Left hindlimb (tissue), 1 donor: ENCODE measurements at places on chromosomes 7 and 10.

DNA sequence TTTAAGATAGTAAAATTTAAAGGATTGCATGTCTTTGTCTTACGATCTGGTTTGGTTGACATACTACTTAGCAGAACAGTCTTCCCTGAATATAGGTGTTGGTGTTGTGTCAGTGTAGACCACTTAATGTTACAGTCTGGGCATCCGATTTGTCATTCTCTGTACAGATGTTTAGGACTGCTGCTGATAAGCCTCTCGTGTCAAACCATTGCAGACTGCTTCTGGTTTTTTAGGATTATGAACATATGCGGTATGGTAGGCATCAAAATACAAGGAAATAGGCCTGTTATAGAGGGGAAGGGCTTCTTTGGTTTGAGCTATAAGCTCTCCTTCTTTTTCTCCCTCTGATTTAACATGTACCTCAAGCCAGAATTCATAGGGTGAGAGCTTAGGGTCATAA lies 7.4 kb downstream of the CYP3A43 start:
- DNase-seq, result no peak

DNA sequence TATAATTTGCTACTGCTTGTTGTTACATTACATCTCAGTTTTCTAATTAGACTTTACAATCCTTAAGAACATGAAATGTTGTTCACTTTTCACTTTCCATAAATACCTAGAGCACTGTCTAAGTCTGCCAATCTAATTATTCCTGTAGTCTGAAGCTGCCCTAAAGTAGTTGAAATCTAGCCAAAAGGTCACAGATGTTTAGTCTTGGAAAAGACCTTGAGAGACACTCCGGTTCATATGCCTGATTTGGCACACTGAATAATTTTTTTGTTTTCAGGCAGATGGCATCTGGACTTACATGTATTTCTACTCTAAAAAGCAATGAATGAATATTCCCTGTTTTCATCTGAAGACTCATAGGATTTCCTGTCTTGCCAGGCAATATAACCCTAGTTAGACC lies 359.1 kb downstream of the ANKRD7 start:
- DNase-seq, result no peak

GRCh38 chr7:70935854-70936253 lies 196.1 kb upstream of the GALNT17 start:
- DNase-seq, result no peak

DNA sequence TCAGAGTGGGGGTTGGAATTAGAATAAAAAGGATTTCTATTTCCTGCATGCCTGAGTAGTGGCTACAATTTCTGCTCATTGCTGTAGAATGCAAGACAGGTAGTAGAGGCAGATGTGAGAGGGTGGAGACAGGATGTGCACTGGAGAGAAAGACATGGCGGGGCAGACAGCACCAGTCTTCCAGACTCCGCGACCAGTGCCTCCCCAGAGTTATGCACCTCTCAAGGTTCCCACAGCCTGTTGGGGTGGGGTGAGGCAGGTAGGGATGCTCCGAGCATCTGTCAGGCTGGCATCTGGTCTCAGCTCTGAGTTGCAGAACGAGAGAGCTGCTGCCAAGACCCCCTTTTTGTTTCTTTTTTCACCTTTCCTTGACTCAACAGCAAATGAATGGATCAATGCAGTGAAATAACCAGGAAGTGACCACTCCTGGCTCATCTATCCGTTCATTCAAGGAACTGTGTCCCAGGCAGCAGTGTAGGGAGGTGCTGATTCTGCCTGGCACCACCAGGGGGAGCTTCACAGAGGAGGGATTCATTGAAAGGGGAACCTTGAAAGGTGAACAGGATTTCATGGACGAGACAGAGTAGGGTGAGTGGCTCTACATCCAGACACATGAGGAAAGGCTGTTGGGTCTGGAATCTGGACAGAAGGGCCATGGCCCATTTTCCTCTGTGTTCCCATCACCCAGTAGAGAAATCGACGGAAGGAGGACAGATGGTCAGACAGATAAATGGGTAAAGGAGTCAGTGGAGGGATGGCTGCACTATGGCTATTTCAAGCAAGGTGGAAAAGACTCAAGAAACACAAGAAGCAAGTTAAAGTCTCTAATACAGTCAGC lies 17.2 kb upstream of the SLC18A3 start:
- no peak for DNase-seq

- no peak for DNase-seq
Observed at GRCh38 chr10:31393844-31394243, 74.8 kb downstream of the ZEB1 start.

DNA sequence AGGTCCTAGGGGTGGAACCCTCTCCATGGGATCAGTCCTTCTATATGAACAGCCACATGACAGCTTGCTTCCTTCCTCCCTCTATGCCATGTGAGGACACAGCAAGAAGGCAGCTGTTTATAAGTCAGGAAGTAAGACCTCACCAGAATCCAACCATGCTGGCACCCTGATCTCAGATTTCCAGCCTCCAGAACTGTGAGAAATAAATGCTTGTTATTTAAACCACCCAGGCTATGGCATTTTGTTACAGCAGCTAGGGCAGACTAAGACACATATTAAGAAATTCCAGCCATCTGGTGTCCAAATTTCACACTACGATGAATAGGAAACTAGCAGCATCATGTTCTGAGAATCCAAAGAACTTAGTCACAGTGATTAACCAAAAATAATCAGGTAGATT lies 140.1 kb downstream of the ZFAND4 start:
- no peak for DNase-seq

- DNase-seq, result no peak
Observed at GRCh38 chr10:26214551-26215395, 1.8 kb upstream of the GAD2 start.

GRCh38 chr10:90175161-90175681 lies 473.8 kb downstream of the KIF20B start:
- DNase-seq, result no peak

GRCh38 chr10:48523820-48524758 lies 80.8 kb downstream of the ARHGAP22 start:
- DNase-seq, result no peak

DNA sequence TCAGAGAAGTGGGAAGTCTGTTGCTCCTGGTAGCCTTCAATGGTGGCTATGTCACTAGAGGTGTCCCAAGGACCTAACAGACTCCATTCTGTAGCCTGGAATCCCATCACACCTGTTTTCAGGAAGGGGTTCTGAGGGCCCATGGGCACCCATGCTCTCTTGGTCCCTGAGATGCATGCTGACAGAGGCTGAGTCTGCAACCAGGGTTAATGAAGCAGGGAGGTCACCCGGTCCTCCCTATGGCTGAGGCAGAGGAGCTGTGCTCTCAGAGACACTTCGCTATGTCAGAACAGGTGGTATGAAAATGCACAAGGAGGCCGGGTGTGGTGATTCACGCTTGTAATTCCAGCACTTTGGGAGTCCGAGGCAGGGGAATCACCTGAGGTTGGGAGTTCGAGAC lies 452.1 kb downstream of the TCERG1L start:
- DNase-seq, result no peak

DNA sequence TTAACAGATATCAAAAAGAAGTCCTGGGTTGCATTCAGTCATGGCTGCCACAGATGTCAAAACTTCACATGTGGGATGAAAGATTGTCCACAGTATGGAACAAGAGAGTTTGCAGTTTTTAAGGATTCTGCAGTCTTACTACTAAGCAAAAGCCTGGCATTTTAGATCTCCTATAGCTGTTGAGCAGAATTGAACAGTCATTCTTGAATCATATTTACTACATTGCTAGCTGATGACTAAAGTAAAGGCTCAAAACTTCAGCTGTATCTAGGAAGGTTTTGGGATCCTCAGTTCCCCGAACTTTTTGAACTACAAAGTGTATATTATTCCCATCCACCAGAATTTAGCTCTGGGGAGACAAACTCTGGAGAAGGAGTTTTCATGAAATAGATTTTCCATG lies 31.0 kb downstream of the BET1 start:
- no peak for DNase-seq

DNA sequence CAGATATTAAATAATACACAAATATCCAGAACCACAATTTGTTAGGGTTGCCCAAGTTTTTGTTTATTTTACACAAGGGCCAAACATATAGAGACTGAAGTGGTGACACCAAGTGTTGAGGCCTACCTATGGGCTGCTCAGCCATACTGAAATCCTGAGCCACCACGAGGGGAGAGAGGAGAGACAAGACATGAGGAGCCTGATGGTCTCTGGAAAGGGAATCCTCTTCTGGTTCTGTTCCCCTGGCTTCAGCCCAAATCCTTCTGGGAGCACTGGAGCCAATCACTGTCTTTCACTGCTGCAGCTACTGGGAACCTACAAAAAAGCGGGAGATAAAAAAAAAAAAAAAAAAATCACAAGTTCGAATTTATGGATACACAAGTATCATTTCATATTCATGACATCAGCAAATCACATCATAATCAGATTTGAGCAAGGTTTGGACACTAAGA lies 1.9 kb downstream of the SKIDA1 start:
- peak; percentile 58 for DNase-seq

DNA sequence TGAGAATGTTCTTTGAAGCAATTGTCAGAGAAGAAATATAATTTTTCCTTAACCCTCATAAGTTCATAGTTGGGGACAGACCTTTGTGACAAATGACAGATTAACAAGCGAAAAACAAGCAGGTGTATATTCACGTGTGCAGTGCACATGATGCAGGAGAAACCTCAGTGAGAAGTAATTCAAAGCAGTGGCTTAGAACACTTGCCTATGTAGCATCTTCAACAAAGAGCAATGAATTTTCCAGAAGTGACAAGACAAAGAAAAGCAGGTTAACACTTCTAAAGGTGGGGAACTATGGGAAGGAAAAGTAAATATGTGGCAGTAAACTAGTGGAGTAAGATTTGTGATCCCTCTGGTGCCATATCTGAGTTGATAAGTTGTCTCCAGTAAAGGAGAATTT lies 65.8 kb downstream of the MCU start:
- no peak for DNase-seq

GRCh38 chr7:135550196-135550595 lies 7.5 kb upstream of the NUP205 start:
- no peak for DNase-seq

GRCh38 chr10:76106611-76107010 lies 675.2 kb downstream of the LRMDA start:
- DNase-seq, result no peak

- DNase-seq, result no peak
Observed at GRCh38 chr7:2613098-2613930, 18.5 kb upstream of the TTYH3 start.

DNA sequence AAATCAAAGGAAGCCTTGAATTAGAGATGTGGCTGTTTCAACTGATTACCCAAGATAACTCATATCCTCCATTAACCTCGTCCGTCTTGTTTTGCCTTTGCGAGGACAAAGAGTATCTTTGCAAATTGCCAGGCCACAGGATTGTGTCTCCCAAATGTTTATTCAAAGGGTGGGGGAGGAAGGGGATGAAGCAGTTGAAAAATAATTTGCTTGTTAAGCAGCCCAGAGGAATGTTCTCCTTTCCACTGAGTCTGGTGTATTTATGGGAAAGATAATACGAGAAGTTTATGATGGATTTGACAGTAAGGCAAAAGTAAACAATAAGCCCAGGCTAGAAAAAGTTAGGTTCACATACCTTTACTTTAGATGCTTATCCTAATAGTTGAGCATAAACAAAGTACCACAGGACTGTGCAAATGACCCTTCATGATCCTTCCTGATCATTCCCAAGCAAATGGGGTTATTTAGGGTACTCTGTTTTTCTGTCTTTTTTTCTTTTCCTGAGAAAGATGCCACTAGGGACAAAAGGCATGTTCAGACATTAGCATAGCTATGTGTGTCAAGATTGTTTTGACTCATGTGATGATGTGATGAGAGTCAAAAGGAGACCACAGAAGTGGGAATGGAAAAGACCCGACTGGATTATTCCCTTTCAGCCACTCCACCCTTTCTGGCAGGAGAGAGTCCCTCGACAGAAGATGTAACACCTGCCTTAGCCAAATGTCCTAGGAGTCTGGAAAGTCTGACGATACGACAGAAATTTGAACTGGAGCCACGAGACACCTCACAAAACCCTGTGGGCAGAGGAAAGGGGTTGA lies 243.0 kb upstream of the GLI3 start:
- peak; percentile 62 for DNase-seq

DNA sequence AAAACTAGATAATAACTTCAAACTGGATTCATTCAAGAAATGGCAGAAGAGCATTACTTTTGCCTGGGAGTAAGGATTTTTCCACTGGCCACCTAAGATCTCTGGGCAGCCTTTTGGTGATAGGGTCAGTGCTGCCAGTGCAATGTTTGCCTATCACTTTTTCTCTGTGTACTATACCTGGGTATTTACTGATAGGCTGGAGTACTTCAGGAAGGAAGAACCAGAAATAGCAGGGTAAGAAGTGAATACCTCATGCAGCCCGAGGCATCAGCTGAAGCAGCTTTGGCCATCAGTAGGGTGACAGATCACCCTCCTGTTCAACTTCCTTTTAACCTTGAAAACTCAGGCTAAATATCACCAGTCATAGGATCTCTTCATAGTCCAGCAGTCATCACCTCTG lies 5.5 kb upstream of the PAPSS2 start:
- DNase-seq, result no peak

- DNase-seq, result no peak
Observed at GRCh38 chr10:29057822-29058331, 231.0 kb upstream of the LYZL1 start.

GRCh38 chr10:83677795-83678194 lies 461.5 kb upstream of the GHITM start:
- no peak for DNase-seq

DNA sequence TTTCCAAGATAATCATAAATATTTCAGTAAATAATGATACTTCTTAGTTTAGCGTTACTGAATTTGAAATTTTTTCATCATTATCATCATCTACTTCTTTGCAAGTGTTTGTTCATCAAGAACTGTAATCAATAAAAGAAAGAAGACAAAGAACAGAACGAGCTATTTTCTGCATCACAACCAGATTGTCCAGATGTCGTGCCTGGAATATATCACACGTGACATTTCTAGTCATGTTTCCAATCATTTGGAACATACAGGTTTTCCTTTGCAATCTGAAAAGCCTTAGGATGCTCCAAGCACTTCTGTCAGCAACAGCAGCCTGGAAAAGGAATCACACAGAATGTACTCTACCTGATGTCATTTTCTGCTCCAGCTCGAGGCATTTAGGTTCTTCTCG lies 107.4 kb downstream of the FAM107B start:
- DNase-seq, result no peak

- no peak for DNase-seq
Observed at GRCh38 chr10:79149662-79150443, 81.1 kb downstream of the ZMIZ1 start.

GRCh38 chr10:9253121-9253520 lies 1198.6 kb downstream of the GATA3 start:
- DNase-seq, result no peak

- peak; percentile 86 for DNase-seq
Observed at GRCh38 chr10:27745732-27746396, at the start of gene MKX. TSS of gene MKX (minus strand) at chr10:27745819. CDS start at chr10:27743415, 2,404 bp downstream.
